ENCODE measurements at places on chromosomes 11 and 22. TPM values are rescaled to one million over a fixed set of nuclear protein-coding genes. Genes with fewer than 3 reads are reported as not detected.

DNA sequence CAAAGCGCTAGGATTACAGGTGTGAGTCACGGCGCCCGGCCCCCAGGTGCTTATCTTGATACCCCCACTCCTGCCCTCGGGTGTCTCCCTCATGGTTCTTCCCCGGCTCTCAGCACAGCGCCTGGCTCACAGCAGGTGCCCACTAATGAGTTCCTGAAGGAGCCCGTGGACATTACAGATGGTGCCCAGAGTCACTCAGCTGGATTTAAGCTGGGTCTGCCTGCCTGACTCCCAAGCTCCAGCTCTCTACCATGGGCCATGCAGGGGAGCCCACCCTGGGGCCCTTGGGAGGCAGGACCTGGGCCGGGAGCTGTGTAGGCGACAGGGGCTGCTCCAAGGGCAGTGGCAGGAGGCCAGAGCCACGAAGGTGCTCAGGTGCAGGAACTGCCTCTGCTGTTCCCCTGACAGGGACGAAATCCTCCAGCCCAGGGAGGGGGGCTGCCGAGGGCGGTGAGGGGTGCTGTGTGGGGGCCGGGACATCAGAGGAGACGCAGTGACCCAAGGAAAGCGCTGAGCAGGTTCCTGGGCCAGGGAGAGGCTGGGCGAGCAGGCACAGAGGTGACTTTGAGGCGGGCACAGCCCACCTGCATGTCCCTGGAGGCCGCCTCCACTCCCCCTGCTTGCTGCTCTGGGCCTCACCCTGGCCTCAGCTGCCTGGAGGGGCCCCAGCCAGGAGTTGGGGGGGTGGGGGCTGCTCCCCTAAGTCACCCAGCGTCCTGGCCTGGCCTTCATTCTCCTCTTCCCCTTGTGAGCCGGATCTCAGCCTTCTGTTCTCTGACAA is 14.6 kb upstream of the FLRT1 start:
- peaks cover 23% of the 10 kb centered on the region for H3K27me3 ChIP-seq

DNA sequence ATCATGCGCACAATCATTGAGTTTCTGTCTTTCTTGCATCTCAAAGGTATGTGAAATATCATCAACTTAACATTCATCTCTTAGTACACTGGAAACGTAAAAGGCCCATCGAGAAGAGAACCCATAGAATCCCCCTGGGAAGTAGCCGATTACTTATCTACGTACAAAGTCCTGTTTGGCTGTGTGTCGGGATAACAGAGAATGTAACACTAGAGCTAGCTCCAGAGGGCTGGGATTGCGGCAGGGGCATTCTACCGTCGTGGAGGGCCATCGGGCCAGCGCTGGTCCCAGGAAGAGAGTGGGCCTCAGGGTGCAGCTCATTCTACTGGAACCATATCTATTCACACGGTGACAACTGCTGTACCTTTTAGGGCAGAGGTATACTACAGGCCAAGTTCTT is 4.5 kb downstream of the GAL start:
- no peaks in the 10 kb centered on the region for H3K4me1 ChIP-seq
- H3K4me3 ChIP-seq = no peak overlapping the region
- no peak overlapping the region for H3K27ac ChIP-seq
- no peaks in the 10 kb centered on the region for H3K36me3 ChIP-seq
- peaks cover 69% of the 10 kb centered on the region for H3K27me3 ChIP-seq

DNA sequence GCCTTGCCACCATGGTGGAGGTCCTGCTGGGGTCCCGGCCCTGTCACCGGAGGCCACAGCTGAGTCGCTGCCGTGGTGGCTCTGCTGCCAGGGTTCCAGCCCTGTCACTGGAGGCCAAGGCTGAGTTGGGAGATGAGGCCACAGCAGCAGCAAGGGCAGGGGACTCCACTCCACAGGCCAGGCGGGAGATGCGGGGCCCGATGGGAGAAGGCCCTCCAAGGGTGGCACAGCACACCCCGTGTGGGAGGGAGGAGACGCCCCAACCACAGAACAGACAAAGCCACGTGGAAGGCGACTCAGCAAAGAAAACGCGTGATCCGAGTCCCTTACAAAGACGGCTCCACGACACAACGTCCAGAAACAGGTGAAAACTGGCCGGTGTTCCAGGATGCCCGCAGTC is 159.3 kb downstream of the BRD1 start:
- no peaks in the 10 kb centered on the region for H3K4me1 ChIP-seq
- H3K27ac ChIP-seq = no peak overlapping the region
- peaks cover 70% of the 10 kb centered on the region for H3K27me3 ChIP-seq
- no peaks in the 10 kb centered on the region for H3K36me3 ChIP-seq
- no peak overlapping the region for H3K4me3 ChIP-seq

GRCh38 chr22:44529827-44530523 is 31.9 kb upstream of the RTL6 start:
- H3K27ac ChIP-seq = no peak overlapping the region
- DNase-seq = no peak
- H3K4me3 ChIP-seq = no peak overlapping the region
- no peaks in the 10 kb centered on the region for H3K4me1 ChIP-seq

- no peaks in the 10 kb centered on the region for H3K36me3 ChIP-seq
- no peaks in the 10 kb centered on the region for H3K27me3 ChIP-seq
- H3K4me3 ChIP-seq = no peak overlapping the region
- DNase-seq = no peak
- H3K27ac ChIP-seq = no peak overlapping the region
Observed at GRCh38 chr11:38582756-38583155, 1984.7 kb upstream of the RAG2 start.

GRCh38 chr11:134260503-134260902 is 7.1 kb downstream of the ACAD8 start:
- no peaks in the 10 kb centered on the region for H3K27me3 ChIP-seq
- H3K4me1 ChIP-seq = no peaks in the 10 kb centered on the region
- no peak for DNase-seq
- no peak overlapping the region for H3K4me3 ChIP-seq
- no peak overlapping the region for H3K27ac ChIP-seq

GRCh38 chr11:19832086-19832750 is 119.6 kb downstream of the NAV2 start:
- H3K27me3 ChIP-seq = no peaks in the 10 kb centered on the region
- no peak overlapping the region for H3K4me3 ChIP-seq
- H3K36me3 ChIP-seq = no peaks in the 10 kb centered on the region

MRGPRF gene
- total RNA-seq = 0.15 TPM

PVALB gene
- not detected for total RNA-seq

MS4A8 gene
- total RNA-seq = 3.5 TPM

ANO5 gene
- 4.3 TPM for total RNA-seq

All from Calu3 (cell line).